ENCODE measurements at places on chromosomes 4 and X. TPM values are rescaled to one million over a fixed set of nuclear protein-coding genes. Genes with fewer than 3 reads are reported as not detected.

The TCEAL2 gene
- polyA plus RNA-seq: not detected

The OCIAD2 gene
- polyA plus RNA-seq: 142 TPM

The NHS gene
- polyA plus RNA-seq: not detected

The CORIN gene
- polyA plus RNA-seq: not detected
